ENCODE measurements at places on chromosomes 4 and X. TPM values are rescaled to one million over a fixed set of nuclear protein-coding genes. Genes with fewer than 3 reads are reported as not detected.

- DNase-seq, result no peak
Observed at GRCh38 chr4:128917781-128918180, 108.3 kb downstream of the JADE1 start.

DNA sequence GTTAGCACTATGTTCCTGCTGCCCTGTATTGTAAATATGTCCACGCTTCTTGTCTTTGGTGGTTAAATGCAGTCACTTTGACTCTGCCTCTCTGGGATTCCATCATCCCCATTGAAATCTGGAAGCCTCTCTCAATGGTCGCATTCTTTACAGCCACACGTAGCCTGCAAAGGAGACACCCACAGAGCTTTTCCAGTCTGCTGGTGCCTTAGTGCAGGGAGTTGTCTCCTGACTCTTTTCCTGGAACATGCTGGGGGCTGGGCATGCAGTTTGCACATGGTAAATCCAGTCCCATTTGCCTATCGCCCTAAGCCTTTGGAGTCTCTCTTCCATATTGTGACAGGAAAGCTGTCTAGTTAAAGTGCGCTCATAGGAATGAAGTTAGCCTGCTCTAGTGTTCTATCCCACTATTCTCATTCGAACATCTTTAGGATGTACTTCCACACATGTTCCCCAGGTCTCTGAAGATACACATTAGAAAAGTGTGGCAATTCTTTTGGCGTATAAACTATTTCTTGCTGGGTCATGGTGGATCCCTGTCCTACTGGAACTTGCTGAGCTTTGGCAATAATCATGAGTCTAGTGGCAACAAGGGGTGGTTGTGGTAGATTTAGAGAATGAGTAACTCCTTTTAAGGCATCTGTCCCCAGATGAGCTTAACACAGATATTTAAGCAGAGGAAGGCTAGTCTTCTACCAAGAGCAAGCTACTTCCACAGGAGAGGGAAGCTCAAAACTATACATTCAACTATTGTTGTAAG is 33.7 kb downstream of the COQ2 start:
- DNase-seq, result no peak

DNA sequence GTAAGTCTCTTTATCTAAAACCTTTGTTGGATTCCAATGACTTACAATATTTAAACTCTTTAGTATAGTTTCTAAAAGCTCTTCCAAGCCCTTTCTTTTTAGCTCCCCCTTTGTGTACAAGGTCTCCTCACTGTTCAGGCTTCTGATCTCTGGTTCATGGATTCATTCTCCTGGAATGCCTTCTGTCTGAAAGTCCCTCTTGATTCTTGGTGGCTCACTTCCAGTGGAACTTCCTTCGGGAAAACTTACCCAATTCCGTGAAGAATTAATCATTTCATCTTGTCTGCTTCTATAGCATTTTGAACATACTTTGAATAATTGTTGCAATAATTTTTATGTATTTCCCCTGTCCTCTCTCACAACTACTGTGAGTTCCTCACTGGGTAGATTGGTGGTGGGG is 3.6 kb downstream of the ARHGAP24 start:
- DNase-seq, result no peak

NAA15 gene
- total RNA-seq, result 28.5 TPM

TXK gene
- 3.4 TPM for total RNA-seq

DNA sequence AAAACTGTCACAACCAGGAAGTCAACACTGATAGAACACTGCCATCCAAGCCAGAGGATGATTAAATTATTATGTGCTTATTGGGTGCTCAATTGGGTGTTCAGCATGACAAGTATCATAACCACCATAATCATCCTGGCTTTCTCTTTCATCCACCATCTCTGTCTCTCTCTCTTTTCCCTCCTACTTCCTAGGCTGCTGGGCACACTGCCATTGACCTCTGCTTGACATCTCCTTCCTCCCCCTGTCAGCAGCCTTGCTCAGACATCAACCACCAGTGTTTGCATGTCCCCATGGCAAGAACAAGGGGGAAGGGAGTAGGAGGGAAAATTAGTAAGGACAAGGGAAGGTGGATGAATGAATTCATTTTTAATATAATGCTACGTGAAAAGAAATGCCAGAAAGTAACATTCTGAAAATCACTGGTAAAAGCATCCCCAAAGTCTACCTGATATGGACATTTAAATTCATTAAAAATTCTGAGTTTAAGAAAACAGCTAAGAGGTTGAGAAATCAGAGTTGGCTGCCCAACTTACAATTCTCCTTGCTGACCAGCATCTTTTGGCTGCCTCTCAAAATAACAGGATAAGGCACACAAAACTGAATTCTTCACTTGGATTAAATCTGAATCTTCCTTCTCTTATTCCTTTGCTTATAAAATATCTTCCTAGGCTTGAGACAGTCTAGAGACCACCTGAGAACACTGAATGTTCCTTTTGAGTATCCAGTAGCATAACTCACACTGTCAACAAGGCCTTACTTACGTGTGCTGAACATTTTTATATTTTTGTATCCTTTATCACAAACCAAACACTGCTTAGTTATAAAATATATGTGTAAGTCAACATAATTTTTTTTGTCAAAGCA is 48.5 kb downstream of the SNCA start:
- DNase-seq, result no peak

GRCh38 chr4:15470128-15470475 is 420 bp downstream of the CC2D2A start:
- DNase-seq, result no peak
